ENCODE measurements at places on chromosomes 13 and 19.

DNA sequence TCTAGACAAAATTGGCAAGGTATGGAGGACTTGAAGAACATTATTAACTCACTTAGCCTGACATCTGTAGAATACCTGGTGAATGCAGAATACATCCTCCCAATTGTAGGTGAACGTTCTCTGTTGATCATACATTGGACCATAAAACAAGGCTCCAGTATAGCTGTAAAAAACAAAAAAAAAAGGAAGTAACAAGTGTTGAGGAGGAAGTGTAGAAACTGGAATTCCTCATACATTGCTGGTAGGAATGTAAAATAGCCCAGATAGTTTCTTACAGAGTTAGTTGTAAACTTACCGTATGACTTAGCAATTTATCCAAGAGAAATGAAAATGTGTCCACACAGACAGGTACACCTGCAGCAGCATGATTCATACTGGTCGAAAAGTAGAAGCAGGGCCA lies 44.8 kb downstream of the TSSK6 start:
- DNase-seq = no peak

DNA sequence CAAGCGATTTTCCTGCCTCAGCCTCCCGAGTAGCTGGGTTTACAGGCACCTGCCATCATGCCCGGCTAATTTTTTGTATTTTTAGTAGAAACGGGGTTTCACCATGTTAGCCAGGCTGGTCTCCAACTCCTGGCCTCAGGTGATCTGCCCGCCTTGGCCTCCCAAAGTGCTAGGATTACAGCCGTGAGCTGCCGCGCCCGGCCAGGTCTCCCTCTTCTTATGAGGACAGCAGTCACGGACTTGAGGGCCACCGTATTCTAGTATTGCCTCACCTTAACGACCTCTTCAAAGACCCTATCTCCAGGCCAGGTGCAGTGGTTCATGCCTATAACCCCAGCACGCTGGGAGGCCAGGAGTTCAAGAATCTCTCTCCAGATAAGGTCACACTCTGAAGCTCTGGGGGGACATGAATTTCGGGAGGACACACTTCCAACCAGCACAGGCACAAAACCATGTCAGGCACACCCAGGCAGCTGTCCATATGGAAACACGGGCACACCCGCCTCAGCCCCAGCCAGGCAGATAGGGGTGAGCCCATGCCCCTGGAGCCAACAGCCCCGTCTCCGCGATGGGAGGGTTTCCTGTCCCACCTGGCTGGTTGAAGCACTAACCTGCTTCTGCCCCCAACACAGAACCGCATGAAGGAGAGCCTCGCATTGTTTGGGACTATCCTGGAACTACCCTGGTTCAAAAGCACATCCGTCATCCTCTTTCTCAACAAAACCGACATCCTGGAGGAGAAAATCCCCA lies 21.3 kb upstream of the S1PR4 start:
- DNase-seq = no peak

DNA sequence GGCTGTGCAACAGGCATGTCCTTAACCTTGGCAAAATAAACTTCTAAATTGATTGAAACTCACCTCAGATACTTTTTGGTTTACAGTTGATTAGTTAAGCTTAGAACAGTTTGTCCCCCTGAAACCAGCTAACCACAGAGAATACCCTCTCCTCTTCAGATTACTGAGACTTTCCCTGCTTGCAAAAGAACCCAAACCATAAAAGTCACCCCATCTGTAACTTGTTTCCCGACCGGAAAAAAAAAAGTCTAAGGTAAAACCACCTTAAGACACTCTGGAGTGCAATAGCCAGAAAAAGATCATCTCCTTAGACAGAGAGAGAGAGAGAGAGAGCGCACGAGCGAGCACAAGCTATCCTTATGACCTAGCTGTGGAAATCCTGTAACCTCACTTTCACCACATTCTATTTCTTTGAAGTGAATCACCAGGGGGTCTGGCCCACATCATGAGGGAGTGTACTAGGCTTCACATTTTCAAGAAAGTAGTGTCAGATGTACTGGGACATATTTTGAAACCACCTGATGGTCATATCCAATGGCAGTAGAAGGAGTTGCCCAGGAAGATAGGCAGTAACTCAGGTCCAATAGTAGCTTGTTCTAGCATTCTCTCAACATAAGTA lies 11.1 kb upstream of the GTF2F2 start:
- no peak for DNase-seq

DNA sequence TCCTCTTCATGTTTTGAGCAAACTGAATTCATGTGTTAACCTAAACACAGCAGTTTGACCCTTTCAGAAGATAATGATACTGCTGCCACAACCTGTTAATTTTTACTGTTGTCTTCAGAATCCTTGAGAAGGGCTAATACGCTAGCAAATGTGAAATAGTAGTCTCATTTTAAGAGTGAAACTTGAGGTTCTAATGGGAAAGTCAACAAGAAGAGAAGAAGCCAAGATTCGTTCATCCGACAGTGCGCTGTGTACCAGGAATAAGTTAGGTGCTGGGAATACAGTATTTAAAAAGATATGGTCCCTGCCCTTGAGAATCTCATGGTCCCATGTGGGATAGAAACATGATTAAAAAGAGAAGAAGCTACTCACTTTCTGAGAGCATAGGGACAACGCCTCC lies 134.4 kb downstream of the KL start:
- no peak for DNase-seq

DNA sequence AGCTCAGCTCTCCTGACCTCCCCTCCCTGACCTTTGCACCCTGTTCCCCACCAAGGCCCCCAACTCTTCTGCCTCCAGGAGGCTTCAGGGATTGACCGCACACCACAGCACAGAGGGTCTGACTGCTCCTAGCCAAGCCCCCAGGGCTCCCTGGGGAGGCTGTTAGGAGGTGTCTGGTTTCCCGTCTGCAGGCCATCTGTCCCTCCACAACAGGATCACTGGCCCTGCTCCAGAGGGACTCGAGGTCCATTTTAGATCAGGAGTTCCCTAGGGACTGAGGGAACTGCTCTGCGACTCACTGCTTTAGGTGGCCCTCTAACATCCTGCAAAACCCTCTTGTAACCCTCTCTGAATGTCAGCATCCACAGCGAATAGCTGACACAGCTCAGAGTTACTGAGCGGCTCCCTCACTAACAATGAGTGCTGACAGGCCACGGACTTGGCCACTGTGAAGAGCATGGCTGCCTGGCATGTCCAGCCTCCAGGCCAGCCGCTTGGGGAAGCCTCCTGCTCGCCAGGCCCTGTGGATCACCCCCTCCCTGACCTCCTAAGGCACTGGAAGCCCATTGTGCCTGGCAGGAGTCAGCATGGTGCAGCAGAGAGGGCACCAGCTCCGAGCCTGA lies 17.7 kb downstream of the GRIK5 start:
- DNase-seq = no peak

Data from stimulated activated CD8-positive, alpha-beta memory T cell treated with anti-CD3 and anti-CD28 coated beads, Interleukin-4, amount 100 ng/mL, for 4 hours (primary cell).